ENCODE measurements at places on chromosomes 1 and 21. TPM values are rescaled to one million over a fixed set of nuclear protein-coding genes. Genes with fewer than 3 reads are reported as not detected.
A peak's percentile ranks its signal among the peaks of the same experiment; 100 is the strongest.

Gene ESRRG
- 0.21 TPM for total RNA-seq

Gene BTG2
- 302 TPM for total RNA-seq

Gene RNU1-1
- total RNA-seq: 7,231 TPM

GRCh38 chr1:226125831-226126230, 60.7 kb downstream of the ACBD3 start:
- H3K27me3 ChIP-seq: no peaks in the 10 kb centered on the region
- H3K36me3 ChIP-seq: no peaks in the 10 kb centered on the region
- no peak overlapping the region for H3K4me3 ChIP-seq
- H3K27ac ChIP-seq: no peak overlapping the region

DNA sequence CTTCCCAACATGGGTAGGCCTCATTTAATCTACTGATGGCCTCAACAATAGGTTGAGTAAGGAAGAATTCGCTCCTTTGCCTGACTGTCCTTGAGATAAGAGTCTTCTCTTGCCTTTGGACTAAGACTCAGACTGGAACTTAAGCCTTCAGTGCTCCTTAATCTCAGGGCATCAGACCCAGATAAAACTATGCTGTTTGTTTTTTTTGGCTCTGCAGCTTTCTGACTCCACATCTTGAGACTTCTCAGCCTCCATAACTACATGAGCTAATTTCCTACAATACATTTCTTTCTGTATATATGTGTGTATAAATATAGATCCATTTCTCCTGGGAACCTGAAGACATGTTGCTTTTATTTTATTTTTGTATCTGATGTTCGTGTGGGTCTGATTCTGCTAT, 1470.7 kb upstream of the PRMT6 start:
- H3K27ac ChIP-seq: no peak overlapping the region
- no peak overlapping the region for H3K4me3 ChIP-seq
- H3K4me1 ChIP-seq: no peaks in the 10 kb centered on the region
- DNase-seq: no peak

DNA sequence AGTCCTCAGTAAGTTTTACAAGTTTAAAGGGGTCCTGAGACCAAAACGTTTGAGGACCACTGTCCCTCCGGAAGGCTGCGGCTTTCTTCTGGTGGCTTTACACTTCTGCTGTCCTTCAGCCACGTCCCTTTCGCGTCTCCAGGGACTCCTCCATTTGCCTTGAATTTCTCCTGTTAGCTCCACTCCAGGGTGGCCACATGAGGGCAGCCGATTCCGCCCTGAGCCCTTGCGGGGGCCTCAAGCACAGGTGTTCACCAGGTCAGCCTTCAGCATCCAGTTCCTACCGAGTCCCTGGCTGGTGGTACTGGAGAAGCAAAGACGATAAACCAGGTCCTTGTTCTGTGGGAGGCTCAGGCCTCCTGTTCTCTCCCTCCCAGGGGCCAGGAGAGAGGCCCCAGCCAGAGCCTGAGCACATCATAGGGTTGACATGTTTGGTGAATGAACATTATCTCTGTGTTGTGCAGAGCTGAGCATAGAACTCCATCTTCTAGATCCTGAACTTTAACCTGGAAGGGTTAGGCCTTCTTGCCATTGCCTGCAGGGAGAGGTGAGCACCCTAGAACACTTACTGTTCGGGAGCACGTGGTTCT, 27.4 kb upstream of the COQ8A start:
- H3K4me3 ChIP-seq: no peak overlapping the region
- no peak overlapping the region for H3K27ac ChIP-seq
- no peaks in the 10 kb centered on the region for H3K36me3 ChIP-seq
- DNase-seq: no peak

GRCh38 chr1:27406362-27406680, 13.9 kb downstream of the GPR3 start:
- H3K4me3 ChIP-seq: no peak overlapping the region
- peak overlapping the region; percentile 38 for H3K27ac ChIP-seq
- H3K4me1 ChIP-seq: no peaks in the 10 kb centered on the region

GRCh38 chr1:159132271-159132881, 39.0 kb upstream of the CADM3 start:
- peak; percentile 70 for DNase-seq
- H3K4me3 ChIP-seq: no peak overlapping the region
- H3K27me3 ChIP-seq: no peaks in the 10 kb centered on the region
- no peak overlapping the region for H3K27ac ChIP-seq
- no peaks in the 10 kb centered on the region for H3K4me1 ChIP-seq

- H3K36me3 ChIP-seq: no peaks in the 10 kb centered on the region
- H3K27ac ChIP-seq: no peak overlapping the region
- H3K27me3 ChIP-seq: no peaks in the 10 kb centered on the region
- no peaks in the 10 kb centered on the region for H3K4me1 ChIP-seq
- no peak overlapping the region for H3K4me3 ChIP-seq
- DNase-seq: no peak
Measured at GRCh38 chr21:35037384-35037765, 11.7 kb downstream of the RUNX1 start.

DNA sequence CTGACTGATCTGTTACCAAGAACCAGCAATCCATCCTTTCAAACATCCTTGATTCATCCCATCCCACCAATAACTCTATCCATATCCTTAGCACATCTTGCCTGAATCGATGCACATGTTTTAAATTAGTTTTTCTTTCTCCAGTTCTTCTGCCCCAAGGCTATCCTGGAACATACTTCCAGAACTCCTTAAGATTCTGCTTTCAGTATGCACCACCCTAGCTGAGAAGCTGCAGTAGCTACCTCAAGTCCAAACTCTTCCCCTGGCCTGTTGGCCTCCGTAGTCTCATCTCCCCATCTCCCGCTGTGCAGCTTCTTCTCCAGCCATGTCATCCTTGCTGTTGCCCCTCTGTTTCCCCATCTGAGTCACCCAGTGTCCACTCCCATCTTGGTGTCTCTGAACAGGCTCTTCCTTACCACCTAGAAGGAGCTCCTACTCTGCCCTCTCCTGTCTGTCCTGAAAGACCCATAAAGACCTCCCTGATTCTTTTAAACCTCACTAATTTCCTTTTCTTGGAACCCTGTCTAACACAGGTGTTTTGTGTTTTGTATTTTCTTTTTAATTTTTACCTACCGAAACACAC, 108.0 kb downstream of the SGIP1 start:
- H3K36me3 ChIP-seq: peaks cover 3% of the 10 kb centered on the region
- no peak for DNase-seq
- no peak overlapping the region for H3K4me3 ChIP-seq
- H3K27ac ChIP-seq: no peak overlapping the region
- H3K4me1 ChIP-seq: no peaks in the 10 kb centered on the region
